ENCODE measurements at places on chromosomes 13 and 19. TPM values are rescaled to one million over a fixed set of nuclear protein-coding genes. Genes with fewer than 3 reads are reported as not detected.

The ZNF829 gene
- 0.97 TPM for polyA plus RNA-seq

The EEF1AKMT1 gene
- 3.1 TPM for polyA plus RNA-seq

- peak; percentile 79 for DNase-seq
These were observed 57.6 kb upstream of the ZNF507 start for GRCh38 chr19:32287811-32288227.

- no peak for DNase-seq
These were observed 2.9 kb downstream of the HIF3A start for GRCh38 chr19:46299695-46300094.

DNA sequence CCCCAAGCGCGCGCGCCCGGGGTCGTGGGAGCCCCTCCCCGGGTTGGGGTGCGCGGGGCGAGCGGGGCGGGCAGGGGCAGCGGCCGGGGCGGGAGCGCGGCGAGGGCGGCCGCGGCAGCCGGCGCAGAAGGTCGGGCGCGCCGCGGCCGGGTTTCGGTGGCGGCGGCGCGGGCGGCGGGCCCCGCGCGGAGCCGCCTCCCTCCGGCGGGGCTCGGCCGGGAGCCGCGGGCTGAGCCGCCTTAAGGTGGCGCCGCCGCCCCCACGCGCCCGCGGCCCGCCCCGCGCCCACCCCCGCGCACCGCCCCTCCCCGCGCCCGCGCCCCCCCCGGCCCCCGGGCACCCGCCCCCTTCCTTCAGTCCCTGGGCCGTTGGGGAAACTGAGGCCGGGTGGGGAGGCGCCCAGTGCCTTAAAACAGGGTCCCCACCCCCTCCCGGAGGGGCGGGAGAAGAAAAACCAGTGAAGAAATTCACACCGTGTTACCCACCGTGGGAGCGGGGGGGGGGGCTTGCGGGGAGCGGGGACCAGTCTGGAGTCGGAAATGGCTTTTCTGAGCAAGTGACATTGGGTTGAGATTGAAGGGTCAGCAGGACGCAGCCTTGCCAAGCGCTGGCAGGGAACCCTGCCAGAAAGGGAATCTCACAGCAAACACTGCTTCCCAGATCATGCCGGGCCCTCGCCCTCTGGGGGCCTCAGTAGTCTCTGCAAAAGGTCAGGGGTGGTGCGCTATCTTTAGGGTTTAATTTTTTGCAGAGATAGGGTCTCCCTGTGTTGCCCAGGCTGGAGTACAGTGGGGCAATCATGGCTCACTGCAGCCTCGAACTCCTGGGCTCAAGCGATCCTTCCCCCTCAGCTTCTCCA lies at the start of gene TLE2:
Gene TLE2 (minus strand): TSS at position 216 of the 859 bp plus-strand sequence. CDS start 376 bp downstream, outside the sequence.
- DNase-seq: no peak

Measured in H1 (cell line).